ENCODE measurements at places on chromosomes 3 and 15.

DNA sequence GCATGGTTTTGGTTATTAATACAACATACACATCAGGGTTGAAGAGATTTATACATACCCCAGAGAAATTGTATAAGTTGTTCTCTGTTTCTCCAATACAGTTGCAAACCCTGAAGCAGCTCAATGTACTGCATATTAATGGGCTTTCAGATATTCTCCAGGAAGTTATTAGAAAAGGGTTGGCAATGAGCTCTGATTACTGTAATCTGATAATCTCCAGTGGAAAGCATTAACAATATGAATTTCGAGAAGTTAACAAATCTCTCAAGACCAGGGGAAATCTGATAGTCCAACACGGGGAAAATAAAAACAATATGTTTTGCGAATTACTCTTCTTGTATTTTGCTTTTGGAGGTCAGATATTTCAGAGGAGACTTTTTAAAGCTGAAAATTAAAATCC is 950.1 kb downstream of the TBL1XR1 start:
- DNase-seq: no peak

GRCh38 chr3:134294302-134295280 is 43.9 kb upstream of the RYK start:
- DNase-seq: peak; percentile 40

GRCh38 chr3:178916223-178916622 is 155.4 kb downstream of the ZMAT3 start:
- no peak for DNase-seq

DNA sequence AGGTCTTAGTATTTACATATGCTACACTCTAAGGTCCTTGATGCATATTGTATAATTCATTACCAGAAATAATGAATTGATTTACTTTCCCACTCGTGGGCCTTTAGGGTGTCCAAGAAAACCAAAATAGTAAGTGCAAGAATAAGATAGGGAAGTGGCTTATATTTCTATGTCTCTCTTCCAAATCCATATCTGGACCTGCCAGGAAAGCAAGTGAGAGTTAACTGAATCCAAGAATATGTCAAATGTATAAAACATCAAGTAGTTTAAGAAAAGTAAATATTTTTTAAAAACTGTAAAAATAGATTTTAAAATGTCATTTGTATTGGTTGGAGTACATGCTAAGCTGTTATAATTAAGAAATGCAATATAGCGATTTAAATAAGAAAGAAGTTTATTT is 1072.1 kb downstream of the OTOL1 start:
- DNase-seq: no peak

- peak; percentile 37 for DNase-seq
Measured at GRCh38 chr3:172040078-172040980, 951 bp downstream of the FNDC3B start.

- no peak for DNase-seq
Measured at GRCh38 chr3:191137708-191138107, 61.3 kb upstream of the OSTN start.

DNA sequence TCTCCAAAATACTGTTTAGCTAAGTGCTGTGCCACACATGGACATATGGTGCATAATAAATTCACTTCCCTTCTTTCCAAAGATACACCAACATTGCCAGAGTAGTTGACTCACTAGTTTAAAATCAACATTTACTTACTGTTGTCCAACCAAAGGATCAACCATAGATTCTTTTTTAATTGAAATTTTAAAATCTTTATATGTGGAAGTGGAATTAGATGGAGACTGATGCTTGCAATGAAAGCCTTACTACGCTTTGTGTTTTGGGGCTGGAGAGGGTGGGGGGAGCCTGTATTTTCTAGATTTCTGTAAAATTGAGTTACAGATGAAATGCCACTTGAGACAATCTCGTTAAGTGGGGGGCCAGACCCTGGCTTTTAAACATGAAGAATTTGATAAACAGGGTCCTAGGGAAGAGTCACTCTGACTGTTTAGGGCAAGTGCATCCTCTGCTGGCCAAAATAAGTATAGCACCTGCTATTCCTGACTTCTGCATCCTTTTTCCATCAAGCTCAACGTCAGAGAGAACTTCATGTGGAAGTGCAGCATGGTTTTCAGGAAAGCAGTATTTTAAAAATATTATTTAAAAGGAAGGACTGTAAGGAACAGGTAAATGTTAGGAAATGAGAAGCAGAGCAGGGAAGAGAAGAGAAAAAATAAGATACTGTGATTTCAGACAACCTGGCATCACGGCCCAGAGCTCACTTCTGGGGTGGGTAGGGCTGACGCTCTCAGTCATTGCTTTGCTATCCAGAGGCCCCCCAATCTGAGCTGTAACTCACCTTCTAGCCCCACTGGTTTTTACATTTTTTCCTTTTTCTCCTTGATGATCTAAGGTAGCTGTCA is 76.7 kb downstream of the BOC start:
- DNase-seq: no peak

Measured in stimulated activated CD4-positive, alpha-beta T cell treated with anti-CD3 and anti-CD28 coated beads, Interleukin-1b, Interleukin-23, amount 100 ng/mL, for 4 hours (primary cell).